ENCODE measurements at places on chromosomes 1 and 21.
A peak's percentile ranks its signal among the peaks of the same experiment; 100 is the strongest.

- DNase-seq, result no peak
Observed at GRCh38 chr1:231040800-231041718, 1.0 kb upstream of the FAM89A start.

DNA sequence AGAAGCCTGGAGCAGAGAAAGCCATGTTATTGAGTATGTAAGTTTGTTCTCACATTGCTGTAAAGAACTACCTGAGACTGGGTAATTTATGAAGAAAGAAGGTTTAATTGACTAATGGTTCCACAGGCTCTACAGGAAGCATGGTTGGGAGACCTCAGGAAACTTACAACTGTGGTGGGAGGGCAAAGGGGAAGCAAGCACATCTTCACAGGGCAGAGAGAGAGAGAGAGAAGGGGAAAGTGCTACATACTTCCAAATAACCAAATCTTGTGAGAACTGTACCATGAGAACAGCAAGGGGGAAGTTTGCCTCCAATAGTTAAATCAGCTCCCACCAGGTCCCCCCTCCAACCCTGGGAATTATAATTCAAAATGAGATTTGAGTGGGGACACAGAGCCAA is 302.7 kb downstream of the ST6GALNAC3 start:
- no peak for DNase-seq

GRCh38 chr1:24544239-24544638 is 11.6 kb upstream of the NCMAP start:
- no peak for DNase-seq

DNA sequence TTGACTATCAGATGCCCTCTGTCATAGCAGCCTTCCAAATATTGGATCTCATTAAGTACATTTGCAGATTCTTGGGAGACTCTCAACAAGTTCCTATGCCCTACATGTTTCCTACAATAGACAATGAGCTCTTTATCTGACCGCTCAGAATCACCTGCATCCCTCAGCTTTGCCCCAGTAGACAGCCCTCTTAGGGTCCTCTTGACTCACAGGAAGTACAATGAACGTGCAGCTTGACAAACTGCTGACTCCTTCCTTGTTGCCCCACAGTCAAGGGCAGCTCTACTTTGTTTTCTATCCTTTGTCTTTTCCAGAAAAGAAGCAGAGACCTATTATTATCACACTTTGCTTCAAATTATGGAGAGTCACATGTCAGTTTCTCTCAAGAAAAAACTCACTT is 27.6 kb downstream of the SLC44A5 start:
- no peak for DNase-seq

DNA sequence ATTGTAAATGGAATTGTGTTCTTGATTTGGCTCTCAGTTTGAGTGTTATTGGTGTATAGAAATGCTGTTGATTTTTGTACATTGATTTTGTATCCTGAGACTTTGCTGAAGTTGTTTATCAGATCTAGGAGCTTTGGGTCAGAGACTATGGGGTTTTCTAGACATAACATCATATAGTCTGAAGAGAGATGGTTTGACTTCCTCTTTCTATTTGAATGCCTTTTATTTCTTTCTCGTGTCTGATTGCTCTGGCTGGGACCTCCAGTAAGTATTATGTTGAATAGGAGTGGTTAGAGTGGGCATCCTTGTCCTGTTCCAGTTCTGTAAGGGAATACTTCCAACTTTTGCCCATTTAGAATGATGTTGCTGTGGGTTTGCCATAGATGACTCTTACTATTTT is 39.1 kb upstream of the ANGPTL1 start:
- no peak for DNase-seq

DNA sequence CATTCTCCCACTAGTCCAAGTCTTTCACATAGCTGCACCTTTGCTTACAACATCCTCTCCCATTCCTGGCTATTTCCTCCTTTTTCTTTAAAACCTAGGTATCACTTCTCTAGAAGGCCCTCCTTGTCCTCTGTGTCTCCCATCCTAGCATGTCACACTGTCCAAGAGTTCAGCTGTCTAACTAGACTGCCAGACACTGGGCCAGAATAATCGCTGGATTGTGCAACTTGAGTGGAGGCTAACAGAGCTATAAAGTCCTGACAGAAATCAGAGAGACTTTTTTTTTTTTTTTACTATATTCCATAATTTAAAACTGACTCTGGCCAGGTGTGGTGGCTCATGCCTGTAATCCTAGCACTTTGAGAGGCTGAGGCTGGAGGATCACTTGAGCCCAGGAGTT is 4.2 kb upstream of the ANGPTL7 start:
- DNase-seq, result no peak

- DNase-seq, result no peak
Observed at GRCh38 chr1:227792216-227793078, 23.0 kb upstream of the PRSS38 start.

DNA sequence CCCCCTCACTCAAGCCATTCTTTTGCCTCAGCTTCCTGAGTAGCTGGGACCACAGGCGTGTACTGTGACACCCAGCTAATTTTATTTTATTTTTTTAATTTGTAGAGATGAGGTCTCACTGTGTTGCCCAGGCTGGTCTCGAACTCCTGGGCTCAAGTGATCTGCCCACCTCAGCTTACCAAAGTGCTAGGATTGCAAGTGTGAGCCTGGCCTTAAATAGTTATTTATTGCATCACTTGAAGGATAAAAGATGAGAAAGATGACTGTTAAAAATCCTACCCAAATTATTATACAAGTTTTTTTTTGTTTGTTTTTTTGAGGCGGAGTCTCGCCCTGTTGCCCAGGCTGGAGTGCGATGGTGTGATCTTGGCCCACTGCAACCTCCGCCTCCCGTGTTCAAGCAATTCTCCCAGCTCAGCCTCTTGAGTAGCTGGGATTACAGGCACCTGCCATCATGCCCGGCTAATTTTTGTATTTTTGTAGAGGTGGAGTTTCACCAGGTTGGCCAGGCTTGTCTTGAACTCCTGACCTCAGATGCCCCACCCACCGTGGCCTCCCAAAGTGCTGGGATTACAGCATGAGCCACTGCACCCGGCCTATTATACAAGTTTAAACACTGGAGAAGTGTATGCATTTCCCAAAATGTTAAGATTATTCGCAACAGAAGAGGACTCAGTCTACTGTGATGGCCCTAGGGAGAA is 2.3 kb downstream of the UTP11 start:
- no peak for DNase-seq

- no peak for DNase-seq
Observed at GRCh38 chr1:17161926-17162800, 42.8 kb upstream of the PADI1 start.

- no peak for DNase-seq
Observed at GRCh38 chr1:98130408-98130807, 209.6 kb upstream of the DPYD start.

- DNase-seq, result no peak
Observed at GRCh38 chr1:209769971-209770370, 14.1 kb downstream of the TRAF3IP3 start.

GRCh38 chr1:233112186-233113008 is 162.0 kb downstream of the NTPCR start:
- no peak for DNase-seq

GRCh38 chr1:209030454-209031167 is 552.9 kb upstream of the CAMK1G start:
- DNase-seq, result no peak

DNA sequence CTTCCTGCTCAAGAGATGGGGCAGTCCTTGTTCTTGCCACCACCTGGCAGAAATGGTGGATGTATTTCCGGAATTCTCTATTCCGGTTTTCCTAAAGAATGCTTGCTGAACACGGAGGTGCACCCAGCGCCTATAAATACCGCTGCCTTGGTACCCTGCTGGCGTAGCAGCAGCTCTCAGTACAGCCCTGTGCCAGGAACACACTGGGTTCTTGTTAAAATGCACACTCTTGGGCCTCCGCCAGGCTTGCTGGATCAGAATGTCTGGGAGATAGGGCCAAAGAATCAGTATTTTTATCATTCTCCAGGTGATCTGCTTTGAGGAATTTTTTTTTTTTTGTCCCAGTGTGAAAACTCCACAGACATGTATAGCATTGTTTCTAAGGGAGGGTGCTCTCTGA is 54.2 kb downstream of the IGSF5 start:
- DNase-seq, result no peak

DNA sequence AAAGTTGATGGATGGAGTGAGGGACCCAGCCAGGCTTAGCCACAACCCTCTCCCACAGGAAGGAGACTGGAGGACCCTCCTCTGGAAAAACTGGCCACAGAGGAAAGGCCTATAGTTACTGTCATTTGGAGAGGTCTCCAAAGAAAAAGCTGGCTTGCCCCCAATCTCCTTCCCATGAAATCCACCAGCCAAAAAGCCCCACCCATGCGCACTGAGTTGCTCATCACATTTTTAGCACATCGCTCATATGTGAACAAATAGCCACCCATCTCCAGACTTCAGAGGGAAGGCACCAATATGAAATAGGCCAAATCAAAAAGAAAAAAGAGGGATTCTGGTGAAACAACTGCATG is 36.9 kb upstream of the QSOX1 start:
- DNase-seq, result no peak

DNA sequence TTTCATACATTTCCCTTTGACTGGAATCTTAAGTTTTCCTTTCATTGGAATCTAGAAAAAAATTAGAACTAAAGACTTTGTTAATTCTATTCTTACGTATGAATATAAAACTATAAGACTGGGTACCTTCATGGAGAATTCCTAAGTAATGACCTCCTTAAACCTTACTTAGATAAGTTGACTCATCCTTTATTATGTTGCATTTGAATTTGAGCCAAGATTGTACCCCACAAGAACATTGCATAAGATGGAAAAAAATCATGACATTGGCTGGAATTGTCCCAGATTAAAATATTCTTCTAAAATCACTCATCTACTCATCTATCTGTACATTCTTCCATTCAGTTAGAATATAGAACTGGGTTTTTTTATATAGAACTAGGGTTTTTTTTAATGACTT is 137.4 kb downstream of the C1orf21 start:
- no peak for DNase-seq

DNA sequence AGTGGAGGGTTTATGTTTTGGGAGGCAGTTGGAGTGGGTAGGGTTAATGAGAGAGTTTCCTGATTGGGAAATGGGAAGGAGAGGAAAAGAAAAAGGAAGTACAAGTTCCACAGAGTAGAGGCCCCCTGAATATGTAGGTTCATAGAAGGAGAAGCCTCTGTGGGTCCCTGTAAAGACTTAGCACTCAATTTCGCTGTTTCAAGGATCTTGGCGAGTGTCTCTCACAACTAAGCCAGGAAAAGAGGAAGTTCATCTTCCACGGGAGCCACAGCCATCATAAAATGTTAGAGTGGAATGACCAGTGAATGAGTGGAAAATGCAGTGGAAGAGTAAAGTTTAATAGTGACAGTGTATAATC is 17.4 kb upstream of the DPYD start:
- DNase-seq, result no peak

- DNase-seq, result no peak
Observed at GRCh38 chr1:3497521-3497920, 43.1 kb downstream of the ARHGEF16 start.

DNA sequence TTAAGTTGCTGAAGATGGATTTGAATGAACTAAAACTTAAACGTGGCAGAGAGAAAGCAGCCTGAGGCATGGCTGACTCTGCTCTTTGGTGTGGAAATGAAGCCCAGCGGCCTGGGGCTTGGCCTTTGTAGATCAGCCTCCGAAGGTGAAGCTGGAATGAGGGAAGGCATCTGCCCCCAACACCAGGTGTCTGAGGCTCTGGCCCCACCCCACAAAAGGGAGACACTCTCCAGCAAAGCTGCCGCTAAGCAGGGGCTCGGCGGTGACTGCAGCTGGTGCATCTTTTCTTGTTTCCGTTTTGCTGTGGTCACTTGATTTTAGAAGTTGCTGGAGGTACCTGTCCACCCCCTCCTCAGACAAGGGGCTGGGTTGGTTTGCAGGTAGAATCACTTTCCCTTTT is 38.2 kb upstream of the NID1 start:
- DNase-seq, result no peak

DNA sequence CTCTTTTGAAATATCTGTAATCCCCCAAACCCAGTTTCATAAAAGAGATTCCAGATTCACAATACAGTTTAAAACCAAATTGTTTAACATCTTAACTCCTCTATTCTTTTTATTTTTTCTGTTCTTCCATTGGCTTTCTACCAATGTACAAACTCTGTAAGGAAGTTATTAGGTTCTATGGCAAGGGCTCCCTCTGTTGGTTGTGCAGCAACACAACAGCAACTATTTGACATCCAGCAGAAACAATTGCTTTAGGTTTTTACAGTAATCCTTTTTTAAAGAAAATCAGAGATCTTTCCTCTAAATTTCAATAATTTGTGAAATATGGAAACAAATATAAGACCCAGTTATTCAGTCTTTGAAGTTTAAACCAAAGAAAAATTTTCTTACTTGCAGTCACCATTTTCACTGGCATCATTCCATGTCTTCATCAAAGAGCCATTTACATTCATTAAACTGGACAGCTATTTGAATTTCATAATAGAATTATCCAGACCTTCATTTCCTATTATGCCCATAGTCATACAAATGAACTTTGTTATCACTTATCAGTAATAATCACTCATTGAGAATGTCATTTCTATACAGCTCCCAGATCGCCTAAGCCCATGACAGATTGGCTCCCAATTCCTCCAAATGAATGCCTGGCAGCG is 46.5 kb upstream of the RNF11 start:
- DNase-seq, result peak; percentile 45

GRCh38 chr1:224879162-224879803 is 50.2 kb upstream of the DNAH14 start:
- DNase-seq, result no peak

GRCh38 chr1:19377812-19378718 is 65.9 kb downstream of the SLC66A1 start:
- no peak for DNase-seq

DNA sequence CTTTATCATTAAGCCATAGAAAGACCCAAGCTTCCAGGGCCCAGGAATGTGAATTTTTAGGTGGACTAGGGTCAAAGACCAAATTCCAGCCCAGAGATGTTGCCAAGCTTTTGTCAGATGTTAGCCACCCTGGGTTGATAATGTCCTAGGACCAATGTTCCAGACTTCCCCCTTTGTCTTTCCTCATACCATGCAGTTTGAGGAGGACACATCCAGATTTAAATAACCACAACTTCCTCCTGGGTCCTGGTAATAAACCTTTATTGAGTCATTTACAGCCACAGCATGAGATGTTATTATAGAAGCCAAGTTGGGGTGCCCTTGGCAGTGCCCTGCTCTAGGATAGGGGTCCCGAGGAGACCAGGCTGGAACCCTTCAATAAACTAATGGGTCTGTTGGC is 5.9 kb downstream of the TNR start:
- DNase-seq, result no peak

DNA sequence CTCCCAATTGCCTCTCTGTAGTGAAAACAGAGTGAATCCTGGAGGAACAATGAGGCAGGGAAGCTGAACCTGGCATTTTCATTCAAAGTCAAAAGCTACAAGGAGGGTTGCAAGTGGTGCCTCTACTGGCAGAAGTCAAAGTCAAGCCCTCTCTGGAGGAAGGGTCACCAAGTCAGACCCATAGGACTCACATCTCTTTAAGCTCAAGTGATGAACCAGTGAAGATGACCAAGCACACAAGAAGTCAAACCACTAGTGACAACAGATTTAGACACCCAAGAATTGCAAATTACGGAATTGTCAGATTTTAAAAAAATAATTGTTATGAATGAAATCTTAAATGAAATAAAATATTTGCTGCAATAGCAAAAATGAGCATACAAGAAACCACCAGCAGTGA is 81.1 kb upstream of the ATP1B1 start:
- DNase-seq, result no peak

GRCh38 chr1:47474278-47475193 is 36.7 kb downstream of the FOXD2 start:
- no peak for DNase-seq

All from putamen (tissue), 1 donor.